T-cell (primary cell): ENCODE measurements at places on chromosomes 1 and 21.

- no peak for DNase-seq
These were observed 119.2 kb upstream of the KIAA1614 start for GRCh38 chr1:180793451-180793850.

DNA sequence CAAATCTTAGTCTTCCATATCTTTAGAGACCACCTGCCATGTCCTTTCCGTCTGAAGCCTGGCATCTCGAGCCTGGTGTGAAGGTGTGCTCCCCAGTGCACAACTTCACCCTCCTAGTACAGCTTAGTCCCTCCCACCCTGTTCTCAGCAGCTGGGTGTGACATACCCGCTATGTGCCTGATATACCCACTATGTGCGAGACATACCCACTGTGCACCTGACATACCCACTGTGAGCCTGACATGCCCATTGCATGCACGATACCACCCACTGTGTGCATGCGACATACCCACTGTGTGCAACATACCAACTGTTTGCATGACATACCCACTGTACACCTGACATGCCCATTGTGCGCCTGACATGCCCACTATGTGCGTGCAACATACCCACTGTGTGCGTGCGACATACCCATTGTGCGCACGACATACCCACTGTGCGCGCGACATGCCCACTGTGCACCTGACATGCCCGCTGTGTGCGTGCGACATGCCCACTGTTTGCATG is 3.0 kb upstream of the RRP1 start:
- no peak for DNase-seq

DNA sequence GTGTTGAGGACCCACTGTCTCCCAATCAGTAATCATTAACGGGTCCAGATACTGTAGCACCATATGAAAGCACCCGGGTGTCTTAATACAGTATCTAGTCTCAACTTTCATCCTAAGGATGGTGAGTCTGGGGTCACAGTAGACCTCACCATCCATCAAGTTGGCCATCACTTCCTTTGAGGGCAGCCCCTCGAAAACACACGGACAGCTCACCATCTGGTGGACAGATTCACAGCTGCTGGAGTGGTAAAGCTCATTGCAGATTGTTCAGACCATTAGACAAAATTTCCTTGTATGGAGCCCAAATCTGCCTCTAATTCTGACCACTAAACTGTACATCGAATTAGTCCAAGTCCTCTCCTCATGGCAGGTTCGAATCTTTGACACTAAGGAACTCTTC is 123.1 kb downstream of the PGBD5 start:
- no peak for DNase-seq

DNA sequence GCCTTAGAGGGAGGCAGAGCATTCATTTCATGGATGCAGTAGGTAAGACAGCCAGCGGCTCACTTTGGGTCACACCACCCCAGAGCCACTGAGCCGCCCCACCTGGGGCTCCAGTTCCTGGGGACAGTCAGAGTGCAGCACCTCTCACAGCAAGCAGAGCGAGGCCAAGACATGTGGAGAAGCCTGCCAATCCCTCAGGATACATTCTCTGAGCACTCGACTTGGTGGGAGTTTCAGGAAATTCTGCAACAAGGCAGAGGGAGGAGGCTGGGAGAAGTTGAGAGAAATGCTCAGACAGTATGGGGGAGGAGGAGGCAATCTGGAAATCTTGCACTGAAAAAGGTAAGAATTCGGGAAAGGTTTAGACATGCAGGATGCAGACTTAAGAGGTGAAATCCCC is 60.8 kb upstream of the WLS start:
- DNase-seq, result no peak

- no peak for DNase-seq
These were observed 49.8 kb downstream of the GIPC2 start for GRCh38 chr1:78095593-78095992.
